Lung (tissue), 17 donors: ENCODE measurements at places on chromosomes 12 and 14.

DNA sequence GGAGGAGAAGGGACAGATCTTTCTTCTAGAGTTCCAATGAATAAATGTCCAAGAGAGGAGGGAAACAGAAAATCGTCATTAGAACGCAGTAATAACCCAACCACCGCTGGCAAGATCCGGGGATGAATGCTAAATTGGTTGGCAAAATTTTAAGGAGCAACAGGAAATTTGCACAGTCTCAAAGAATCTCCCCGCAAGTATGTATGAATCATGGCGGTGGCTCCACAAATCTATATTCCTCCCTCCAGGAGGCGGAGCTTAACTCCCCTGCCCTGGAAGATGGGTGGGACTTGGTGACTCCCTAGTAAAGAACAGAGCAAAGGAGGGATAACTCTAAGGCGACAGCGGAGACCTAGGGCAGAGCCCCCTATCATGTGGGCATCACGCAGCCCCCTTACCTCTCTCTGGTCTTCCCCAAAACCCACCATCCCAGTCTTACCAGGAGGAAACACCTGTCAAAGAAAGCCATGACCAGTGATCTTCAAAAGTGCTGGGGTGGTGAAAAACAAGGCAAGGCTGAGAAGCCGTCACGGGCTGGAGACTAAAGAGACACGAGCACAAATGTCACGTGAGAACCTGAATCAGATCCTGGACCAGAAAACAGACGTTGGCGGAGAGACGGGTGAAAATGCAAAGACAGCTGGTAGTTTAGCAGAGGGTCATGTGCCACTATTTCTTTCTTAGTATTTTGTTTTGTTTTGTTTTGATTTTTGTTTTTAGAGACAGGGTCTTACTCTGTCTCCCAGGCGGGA is 125.8 kb downstream of the NCOR2 start:
- peaks cover 7% of the 10 kb centered on the region for H3K36me3 ChIP-seq
- H3K4me1 ChIP-seq: peaks cover 14% of the 10 kb centered on the region

DNA sequence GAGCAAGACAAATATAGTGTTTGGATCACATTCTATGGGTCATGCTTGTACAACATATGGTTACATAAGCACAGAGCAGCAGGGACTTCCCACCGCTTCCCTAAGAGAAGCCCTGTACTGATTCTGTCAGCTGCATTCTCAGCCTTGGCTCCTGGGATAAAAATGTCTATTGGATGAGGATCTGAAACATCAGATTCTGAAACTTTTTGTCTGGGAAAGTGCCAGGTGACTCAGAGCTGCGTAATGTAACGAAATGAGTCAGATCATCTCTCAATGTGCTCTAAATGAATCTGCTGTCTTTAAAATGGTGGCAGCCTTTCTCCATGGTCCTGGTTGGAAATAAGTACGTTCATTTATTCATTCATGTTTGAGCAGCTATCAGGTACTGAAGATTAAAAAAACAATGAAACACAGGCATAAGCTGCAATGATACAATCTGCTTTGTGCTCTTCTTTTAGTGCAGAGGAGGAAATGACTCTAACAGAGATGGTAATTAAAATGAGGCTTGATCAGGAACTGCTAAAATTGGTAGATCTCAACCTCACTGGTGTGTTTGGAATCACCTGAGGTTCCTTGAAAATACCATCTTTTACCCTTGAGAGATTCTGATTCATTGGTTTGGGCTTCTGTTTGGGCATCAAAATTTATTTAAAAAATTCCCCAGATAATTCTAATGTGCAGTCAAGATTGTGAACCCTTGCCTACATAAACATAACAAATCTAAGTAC is 99.1 kb upstream of the NAP1L1 start:
- DNase-seq: no peak
- no peaks in the 10 kb centered on the region for H3K4me1 ChIP-seq
- no peaks in the 10 kb centered on the region for H3K36me3 ChIP-seq
- H3K4me3 ChIP-seq: no peak overlapping the region
- H3K27me3 ChIP-seq: no peaks in the 10 kb centered on the region

DNA sequence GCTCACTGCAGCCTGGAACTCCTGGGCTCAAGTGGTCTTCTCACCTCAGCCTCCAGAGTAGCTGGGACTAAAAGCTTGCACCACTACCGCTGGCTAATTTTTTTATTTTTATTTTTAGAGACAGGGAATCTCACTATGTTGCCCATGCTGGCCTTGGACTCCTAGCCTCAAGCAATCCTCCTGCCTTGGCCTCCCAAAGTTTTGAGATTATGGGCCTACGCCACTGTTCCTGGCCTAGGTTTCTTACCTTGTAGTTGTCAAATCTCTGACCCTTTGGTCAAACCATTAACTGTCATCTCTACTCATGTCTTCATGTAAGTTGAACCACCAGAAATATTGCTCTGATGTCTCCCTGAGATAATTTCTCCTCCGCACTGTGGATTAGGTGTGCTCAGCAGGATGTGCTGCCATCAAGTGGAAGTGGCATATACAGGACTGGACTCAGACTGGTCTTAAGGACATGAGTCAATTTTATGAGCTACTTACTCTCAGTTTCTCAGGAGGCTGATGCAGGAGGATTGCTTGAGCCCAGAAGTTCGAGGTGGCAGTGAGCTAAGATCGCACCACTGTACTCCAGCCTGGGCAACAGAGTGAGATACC is 28.5 kb downstream of the ACTR6 start:
- no peak overlapping the region for H3K27ac ChIP-seq
- no peaks in the 10 kb centered on the region for H3K4me1 ChIP-seq
- H3K27me3 ChIP-seq: no peaks in the 10 kb centered on the region
- no peak overlapping the region for H3K4me3 ChIP-seq

- no peaks in the 10 kb centered on the region for H3K36me3 ChIP-seq
- DNase-seq: no peak
- no peaks in the 10 kb centered on the region for H3K4me1 ChIP-seq
- no peak overlapping the region for H3K4me3 ChIP-seq
- no peaks in the 10 kb centered on the region for H3K27me3 ChIP-seq
These were observed 576.1 kb downstream of the ALG10 start for GRCh38 chr12:34598352-34598827.
